NCI-H69 (cell line): ENCODE measurements at places on chromosomes 4 and X.

DNA sequence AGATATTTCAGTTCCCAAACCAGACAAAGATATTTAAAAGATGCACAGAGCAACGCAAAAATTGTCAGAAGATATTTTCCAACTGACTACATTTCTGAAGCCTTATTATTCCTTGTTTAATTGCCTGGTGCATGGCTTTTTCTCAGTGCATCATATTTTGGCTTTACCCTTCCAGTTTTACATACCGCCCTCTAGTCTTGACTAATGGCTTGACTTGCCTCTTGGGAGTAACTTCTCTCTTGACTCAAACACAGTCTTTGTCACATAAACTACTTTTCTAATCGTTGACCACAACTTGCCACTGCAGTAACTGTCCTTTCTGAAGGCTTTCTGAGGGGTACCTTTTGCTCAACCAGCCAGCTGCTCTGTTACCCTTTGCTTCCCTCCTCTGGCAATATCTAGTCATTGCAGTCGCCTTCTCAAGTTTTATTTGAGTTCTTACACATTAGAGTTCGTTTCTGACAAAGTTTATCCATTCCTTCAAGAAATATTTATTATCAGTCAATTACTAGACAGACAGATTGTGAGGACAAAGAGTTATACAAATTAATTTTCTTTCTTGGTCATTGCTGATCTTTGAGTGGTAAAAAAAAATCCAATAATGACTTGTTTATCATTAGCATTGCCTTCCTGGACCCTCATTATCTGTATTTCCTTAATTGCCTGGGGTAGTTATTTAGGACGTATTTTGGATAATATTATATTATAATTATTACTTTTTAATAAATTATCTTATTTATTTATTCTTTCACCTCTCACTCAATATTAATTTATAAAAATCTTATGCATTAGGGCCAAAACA, 506.9 kb upstream of the PCDH10 start:
- DNase-seq: peak; percentile 46

- no peak for DNase-seq
Measured at GRCh38 chr4:95550115-95550987, 1.6 kb upstream of the UNC5C start.

GRCh38 chr4:96009427-96010119, 169.7 kb downstream of the PDHA2 start:
- no peak for DNase-seq

DNA sequence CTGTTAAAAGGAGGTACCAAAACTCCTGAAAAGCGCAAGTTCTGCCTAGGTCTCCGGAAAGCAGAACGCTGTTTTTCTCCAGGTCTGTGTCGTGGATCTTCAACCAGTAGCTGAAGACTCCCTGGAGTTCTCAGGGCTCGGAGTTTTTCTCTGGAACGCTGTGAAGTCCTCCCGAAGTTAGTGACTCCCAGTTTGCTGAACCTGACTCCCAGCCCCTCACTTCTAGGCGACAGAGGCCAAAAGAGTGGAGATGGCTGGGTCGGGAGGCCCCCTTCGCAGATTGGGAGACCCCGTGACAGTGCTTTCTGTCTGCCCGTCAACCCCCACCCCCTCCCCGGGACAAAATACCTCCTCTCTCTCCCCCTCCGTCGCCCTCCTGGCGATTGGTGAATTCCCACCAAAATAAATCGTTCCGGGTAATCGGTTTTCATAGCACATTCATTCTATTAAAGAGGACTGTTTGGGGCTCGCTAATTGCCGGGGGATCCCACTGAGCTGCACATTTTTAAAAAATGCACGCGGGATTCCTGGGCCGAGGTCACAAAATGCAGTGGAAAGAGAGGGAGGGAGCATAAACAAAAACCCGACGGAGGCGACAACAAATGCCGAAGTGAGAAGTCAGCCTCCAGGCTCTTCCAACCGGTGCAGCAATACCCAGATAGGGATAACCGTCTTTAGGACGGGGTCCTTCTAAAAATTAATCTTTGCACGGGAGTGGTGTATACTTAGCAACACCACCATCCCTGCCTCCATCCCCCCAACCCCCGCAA, 4.0 kb upstream of the MSX1 start:
- DNase-seq: peak; percentile 58

- DNase-seq: no peak
Measured at GRCh38 chrX:153357877-153358276, 23.9 kb downstream of the ZNF275 start.

DNA sequence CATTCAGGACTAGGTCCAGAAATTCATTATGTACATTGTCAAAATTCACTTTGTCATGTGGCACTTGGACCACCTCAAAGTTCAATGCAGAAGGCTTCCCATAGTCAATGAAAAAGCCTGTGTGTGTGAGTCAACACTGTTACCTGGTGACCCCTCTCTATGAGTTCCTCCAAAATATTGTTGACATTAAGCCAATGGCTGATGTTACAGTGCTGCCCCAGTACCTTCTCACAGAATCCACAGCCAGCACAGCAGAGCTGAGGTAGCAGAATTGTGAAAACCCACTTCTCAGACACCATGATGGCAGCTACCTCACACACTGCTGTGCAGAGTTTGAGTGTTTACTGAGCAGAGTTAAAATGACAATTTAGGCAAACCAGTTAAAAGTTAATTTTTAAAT, 22.4 kb upstream of the UGT2B4 start:
- DNase-seq: no peak

DNA sequence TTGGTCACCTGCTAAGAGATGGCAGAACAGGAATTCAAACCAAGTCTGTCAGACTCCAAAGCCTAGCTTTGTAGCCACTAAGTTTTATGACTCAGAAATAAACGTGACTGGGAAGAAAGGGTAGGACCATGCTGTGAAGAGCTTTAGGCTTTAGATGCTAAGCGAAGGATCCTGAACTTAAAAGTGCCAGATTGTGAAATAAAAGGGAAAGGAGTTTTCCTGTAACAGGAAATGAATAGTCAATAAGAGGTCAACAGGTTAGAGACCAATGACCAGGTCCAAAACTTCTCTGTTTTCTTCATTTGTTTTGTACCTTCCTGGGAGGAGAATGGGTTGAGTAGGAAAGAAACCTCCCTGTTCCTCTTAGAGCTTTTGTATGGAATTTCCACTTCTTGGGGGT, 98.8 kb upstream of the EOLA2 start:
- no peak for DNase-seq

GRCh38 chr4:108043526-108043925, 53.8 kb downstream of the HADH start:
- DNase-seq: peak; percentile 64

GRCh38 chrX:155048977-155049619, 21.8 kb downstream of the CMC4 start:
- DNase-seq: peak; percentile 50

- DNase-seq: no peak
Measured at GRCh38 chrX:46262304-46262703, 282.9 kb downstream of the ZNF674 start.

GRCh38 chr4:102598086-102598761, 97.1 kb downstream of the NFKB1 start:
- no peak for DNase-seq

GRCh38 chrX:13257223-13258051, 62.4 kb downstream of the ATXN3L start:
- no peak for DNase-seq

- no peak for DNase-seq
Measured at GRCh38 chr4:159160242-159160641, 57.4 kb downstream of the RAPGEF2 start.

DNA sequence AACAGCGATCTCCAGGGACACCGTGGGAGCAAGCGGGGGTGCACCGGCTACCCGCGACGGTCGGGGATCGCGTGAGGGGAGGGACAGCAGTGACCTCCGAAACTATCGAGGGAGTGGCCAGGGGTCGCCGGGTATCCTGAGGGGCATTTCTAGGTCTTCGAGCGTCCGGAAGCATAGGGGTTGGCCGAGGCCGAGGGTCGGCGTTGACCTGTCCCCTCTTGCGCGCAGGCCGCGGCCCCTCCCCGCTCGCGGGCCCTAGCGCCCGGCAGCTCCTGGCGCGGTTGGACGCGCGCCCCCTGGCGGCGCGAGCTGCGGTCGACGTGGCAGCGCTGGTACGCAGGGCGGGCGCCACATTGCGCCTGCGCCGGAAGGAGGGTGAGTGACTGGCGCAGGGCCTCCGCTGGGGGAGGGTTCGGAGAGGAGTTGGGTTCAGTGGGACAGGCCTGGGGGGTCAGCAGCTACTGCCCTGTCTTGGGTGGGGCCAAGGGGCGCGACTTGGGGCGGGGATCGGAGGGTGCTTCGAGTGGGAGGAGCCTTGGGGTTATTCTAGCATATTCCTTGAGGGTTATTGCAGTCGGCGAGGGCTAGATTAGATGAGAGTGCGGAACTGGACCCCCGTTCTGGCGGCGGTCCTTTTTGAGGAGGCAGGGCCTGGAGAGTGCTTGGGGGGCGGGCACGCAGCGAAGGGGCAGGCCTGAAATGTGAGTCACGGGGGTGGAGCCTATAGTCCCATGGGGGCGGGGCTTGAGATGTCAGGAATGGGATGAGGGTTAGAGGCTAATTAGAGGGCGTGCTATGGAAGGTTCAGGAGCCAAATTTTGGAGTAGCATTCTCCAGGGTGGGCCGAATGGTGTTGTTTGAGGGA, 1.2 kb downstream of the MAGIX start:
- DNase-seq: peak; percentile 86

GRCh38 chrX:39627257-39627656, 470.5 kb downstream of the BCOR start:
- DNase-seq: peak; percentile 72

- no peak for DNase-seq
Measured at GRCh38 chr4:175422331-175422730, 389.7 kb downstream of the GPM6A start.
